HL-60 (cell line): ENCODE measurements at places on chromosomes 4 and X.

GRCh38 chrX:72050011-72050410 is 81.7 kb downstream of the RTL5 start:
- DNase-seq, result no peak

DNA sequence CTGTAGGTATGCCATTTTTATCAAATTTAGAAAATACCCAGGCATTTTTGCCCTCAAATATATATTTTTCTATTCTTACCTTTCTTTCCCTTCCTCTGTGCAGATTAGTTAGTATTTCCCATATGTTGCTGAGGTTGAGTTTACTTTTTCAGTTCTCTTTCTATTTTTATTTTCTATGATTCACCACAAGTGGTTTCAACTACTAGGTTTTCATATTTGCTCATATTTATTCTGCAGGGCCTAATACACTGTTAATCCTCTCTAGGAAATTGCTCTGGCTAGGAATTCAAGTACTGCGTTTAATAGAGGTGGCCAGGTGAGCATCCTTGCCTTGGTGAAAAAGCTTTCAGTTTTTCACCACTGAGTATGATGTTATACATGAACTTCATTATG is 1535.3 kb upstream of the PCDH10 start:
- no peak for DNase-seq

DNA sequence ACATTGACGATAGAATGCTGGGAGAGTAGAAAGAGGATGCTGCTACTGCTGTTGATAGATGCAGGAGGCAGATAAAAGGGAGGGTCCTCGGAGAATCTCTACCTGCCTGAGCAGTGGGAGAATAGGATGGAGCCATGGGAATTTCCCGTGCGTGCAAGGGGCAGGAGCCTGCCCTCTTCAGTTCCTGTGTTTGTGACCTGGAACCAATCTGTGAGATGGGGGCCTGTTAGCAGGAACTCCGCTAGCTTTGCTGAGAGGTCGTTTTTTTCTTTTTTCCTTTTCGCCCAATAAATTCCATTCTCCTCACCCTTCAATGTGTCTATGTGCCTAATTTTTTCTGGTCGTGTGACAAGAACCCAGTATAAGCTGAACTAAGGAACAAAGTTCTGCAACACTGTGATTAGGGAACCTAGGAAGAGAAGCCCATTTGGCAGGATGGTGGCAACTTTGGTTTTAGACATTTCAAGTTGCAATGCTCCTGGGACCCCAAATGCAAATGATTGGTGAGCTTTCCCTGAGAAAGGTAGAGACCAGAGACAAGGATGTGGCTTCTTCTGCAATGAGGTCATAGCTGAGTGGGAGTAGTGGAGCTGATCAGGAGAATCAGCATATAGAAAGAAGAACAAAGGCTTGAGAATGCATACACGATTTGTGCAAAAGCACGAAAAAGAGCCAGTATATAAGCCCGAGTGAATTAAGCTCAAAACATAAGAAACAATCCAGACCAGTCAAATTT is 23.9 kb downstream of the SLC39A8 start:
- no peak for DNase-seq

- DNase-seq, result no peak
Observed at GRCh38 chr4:176780995-176781738, 11.6 kb downstream of the VEGFC start.
